ENCODE measurements at places on chromosomes 7 and 10.

DNA sequence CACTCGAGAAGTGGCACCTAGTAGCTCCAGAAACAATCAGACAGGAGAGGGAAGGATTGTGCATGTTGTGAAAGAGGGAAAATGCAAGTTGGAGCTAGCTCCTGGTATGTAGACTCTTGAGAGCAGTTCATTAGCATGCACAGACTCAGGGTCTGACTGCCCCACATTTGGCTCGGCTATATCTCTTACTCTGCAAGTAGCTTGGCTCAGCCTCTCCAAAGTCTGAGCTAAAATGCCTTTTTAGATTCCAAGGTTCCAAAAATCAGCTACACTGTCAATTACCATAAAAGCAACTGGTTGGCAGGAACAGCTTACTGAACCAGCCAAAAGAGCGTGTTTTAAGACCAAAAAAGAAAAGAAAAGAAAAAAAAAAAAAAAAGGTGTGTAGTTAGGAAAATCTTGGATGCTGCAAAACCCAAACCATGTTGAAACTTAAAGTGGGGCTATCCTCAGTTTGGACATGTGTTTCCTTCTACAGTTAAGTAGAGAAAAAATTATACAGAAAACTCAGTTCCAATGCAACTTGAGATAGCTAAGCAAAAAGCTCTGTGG lies 65.5 kb downstream of the MKX start:
- DNase-seq: no peak

- DNase-seq: no peak
These were observed 76.8 kb downstream of the HGF start for GRCh38 chr7:81693080-81693479.

- no peak for DNase-seq
These were observed 41.5 kb downstream of the SMURF1 start for GRCh38 chr7:99102361-99102760.

- no peak for DNase-seq
These were observed 382.7 kb upstream of the LRGUK start for GRCh38 chr7:133744451-133744850.

DNA sequence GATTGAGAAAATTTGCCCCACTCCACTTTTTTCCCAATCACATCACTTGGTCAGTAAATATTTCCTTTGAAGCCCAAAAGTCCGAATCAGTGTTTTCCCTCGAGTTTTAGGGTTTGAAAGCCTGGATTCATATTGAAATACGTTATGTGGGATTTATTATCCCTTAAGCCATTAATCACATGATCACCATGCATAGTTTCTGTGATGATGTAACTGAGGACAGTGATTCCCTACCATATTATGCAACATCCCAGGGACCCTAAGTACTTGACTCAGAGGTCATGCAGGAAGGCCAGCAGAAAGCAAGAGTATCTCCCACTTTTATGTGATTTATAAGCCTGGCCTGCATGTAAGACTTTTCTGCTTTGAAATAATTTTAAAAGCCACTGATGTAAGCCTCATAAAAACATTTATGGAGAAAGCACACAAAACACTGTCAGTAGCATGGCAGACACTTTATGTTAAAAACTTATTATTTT lies 630.6 kb upstream of the ZWINT start:
- DNase-seq: no peak

- DNase-seq: no peak
These were observed 16.4 kb downstream of the ITPRIP start for GRCh38 chr10:104321725-104322415.

- DNase-seq: no peak
These were observed 137.8 kb upstream of the CNTNAP2 start for GRCh38 chr7:145978769-145979168.

- no peak for DNase-seq
These were observed 29.8 kb downstream of the ITPRIP start for GRCh38 chr10:104308439-104308903.

GRCh38 chr10:2978574-2979273 lies 88.6 kb upstream of the PFKP start:
- no peak for DNase-seq

DNA sequence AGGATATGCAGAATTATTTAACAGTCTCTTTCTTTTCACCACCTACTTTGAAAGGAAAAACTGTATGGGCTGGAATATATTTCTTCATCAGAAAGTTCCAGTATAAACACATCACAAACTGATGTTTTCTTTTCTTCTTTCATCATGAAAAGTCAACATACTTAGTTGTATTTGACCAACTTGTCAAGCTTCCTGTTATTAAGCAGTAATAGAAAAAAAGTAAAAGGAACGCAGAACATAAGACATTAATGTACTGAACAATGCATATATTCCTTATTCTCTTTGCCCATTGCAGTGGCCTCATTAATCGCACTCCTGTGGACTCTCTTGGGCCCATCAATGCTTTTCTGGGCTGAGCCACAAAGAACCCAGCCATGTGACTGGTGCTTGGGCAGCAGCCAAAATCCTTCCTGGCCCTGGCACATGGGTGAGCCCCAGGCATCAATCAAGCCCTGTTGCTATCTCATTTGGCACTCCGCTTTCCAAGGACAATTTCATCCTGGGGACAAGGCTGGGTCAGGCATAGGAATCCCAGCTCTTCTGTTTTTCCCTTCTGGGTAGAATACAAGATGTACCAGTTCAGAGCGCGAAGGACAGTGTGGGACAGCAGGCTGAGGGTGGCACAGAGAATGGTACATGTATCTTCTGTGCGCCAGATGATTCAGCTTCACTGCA lies 42.3 kb downstream of the RHOBTB1 start:
- DNase-seq: no peak

GRCh38 chr7:17266565-17266964 lies 31.9 kb upstream of the AHR start:
- no peak for DNase-seq

Measured in stimulated activated CD4-positive, alpha-beta T cell treated with anti-CD3 and anti-CD28 coated beads, Interleukin-1b, Interleukin-23, amount 100 ng/mL, for 4 hours (primary cell).